ENCODE measurements at places on chromosomes 3 and 15.
A peak's percentile ranks its signal among the peaks of the same experiment; 100 is the strongest.

- no peak for DNase-seq
These were observed 82.2 kb upstream of the BOC start for GRCh38 chr3:113129168-113129567.

DNA sequence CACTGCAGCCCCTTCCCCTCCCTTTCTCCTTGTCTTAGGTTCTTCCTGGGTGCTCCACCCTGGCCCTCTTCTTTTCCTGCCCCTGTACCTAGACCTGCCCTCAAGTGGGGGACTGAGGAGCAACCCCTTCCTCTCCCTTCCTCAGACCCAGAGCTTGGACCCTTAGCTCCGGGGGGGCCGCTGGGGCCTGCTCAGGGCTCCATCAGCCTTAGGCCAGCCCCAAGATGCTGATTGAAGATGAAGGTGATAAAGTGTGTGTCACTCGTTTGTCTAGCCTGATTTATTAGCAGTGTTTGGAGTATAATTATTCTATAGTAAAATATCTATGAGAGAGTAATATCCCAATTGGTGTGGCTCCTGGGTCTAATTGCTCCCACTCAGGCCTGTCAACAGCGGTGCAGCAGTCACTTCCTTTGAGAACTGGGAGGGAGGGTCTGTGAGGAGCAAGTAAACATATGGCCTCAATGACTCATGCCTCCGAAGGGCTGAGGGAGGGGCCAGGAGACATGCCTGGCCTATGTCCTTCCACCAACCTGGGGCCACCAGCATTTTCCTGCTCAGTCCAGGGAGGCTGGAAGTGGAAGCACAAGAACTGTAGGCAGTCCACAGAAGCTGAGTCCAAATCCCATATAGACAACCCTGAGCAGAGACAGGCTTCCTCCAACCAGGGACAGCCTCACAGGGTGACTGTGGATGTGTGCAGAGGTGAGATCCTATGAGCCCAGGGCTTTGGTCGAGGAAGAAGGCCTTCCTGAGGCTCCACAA is 123.2 kb downstream of the DNAJB8 start:
- DNase-seq: no peak

DNA sequence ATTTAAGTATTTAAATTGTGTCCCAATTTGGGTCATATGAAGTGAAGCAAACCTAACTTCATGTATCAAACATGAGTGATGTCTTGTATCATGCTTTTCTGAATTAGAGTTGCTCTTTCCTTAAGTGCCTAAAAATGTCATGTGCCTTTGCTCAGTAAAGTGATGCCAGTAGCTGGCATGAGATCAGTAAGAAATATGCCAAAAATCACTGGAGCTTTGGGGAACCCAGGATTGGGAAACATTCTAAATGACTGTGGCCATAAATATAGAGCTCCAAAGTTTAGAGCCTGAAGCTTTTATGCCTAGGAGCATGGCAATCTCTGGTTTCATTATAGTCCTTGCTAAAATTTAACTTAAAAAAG is 33.8 kb downstream of the RBMS3 start:
- no peak for DNase-seq

GRCh38 chr3:58355179-58355578 is 22.5 kb downstream of the PXK start:
- DNase-seq: peak; percentile 79

DNA sequence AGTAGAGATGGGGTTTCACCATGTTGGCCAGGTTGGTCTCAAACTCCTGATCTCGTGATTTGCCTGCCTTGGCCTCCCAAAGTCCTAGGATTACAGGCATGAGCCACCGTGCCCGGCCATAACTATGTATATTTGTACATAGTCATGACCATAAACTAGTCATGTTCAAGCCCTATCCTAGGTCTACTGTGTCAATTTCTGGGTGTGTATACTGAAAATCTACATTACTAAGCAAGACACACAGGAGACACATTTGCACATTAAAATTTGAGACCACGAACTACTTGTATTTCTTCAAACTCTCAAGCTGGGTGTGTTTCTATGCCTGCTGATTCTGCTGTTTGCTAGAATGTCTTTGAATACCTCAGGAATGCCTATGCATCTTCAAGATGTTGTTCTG is 451.3 kb upstream of the MCTP2 start:
- DNase-seq: no peak

- no peak for DNase-seq
These were observed 630.1 kb downstream of the MAGI1 start for GRCh38 chr3:65408531-65409175.

GRCh38 chr3:4493014-4493940 is at the start of gene ITPR1:
Gene ITPR1 (plus strand): TSS chr3:4493348. CDS start chr3:4516492, 23,144 bp downstream.
- peak; percentile 99 for DNase-seq

GRCh38 chr15:62059108-62059815 is 985 bp downstream of the VPS13C start:
- no peak for DNase-seq

GRCh38 chr15:61070111-61070901 is 158.8 kb downstream of the RORA start:
- no peak for DNase-seq

GRCh38 chr3:31533169-31534064 is 692 bp downstream of the STT3B start:
- peak; percentile 68 for DNase-seq

DNA sequence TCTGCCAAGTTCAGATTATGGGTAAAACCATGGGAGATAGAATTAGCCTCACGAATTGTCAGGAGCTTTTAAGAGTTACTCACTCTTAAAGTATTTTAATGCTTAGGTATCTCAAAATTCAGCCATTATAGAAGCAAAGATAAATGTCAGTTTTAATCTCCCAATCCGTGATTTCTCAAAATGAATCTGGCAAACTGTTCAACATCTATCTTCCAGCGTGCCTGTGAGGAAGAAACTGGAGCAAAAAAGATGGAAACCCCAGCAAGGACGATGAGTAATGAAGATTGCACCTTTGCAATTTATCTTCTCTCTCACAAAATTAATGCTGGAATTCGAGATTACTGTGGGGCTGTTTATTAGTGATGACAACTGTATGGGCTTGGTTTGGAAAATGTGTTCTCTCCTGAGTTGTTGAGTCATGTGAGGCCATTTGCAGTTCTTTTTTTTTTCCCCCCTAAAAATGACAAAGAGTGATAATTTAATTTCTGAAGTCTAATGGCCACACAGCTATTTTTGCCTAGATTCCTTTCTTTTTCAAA is 70.5 kb downstream of the PYDC2 start:
- no peak for DNase-seq

DNA sequence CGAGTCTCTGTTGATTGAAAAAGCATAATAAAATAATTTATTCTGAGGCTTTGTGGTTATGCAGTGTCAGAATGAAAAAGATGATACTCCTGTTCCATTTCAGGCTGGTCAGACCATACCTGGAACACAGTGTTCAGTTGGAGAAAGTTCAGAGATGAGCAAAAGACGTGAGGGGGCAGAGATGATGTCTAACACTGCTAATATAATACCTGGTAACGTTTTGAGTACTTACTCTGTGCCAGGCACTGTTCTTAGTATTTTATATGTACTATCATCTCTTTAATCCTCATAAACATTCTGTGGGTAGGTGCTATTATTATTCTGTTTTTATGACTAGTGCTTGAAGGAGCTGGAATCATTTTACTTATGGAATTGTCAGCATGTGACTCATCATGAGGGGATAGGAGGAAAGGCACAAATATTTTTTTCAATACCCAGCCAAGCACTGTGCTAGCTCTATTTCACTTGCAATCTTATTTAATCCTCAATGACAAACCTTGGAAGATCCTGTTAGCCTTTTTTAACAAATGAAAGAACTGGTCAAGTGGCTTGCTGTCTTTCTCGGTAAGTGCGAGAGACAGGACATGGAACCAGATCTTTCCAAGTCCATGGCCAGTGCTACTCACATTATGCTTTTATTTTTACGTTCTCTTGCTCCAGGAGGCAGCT is 31.8 kb downstream of the IQGAP1 start:
- no peak for DNase-seq

GRCh38 chr3:172646439-172647015 is 64.3 kb downstream of the NCEH1 start:
- DNase-seq: no peak

- no peak for DNase-seq
These were observed 196.4 kb upstream of the SLC24A5 start for GRCh38 chr15:47924381-47924780.

DNA sequence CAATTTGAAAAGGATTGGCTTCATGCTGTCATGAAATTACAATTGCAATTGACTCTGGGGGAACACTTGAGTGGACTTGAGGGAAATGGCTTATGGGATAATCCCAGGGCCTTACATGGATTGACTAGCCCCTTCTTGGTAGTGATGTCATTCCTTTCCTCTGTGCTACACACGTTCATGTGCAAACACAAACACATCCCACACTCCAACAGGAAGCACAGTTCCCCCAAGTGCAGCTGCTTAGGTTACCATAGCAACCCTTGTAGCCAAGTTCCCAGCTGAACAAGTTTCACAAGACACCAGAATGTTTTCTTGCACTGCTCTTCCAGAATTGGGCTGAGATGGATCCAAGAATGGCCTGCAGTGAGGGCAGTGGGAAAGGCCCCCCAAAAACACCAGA is 217.0 kb downstream of the ZNF621 start:
- DNase-seq: peak; percentile 80

- DNase-seq: no peak
These were observed 33.5 kb upstream of the ALPK3 start for GRCh38 chr15:84783493-84784251.

DNA sequence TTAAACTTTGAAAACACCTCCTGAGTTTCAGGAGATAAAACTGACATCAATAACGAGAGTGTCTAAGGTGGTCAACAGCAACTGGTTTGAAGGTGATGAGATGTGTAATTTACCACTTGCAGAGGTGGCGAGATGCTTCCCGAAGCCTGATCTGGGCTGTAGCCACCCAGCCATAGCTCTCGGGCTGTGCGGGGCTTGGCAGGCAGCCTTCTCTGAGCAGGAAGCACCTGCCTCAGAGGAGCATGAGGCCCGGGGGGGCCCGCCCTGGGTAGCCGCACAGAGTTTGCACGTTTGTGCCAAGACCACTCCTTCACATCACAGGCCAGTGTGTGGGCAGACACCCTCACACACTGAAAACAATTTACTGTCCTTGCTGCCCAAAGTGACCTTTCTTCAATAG is 220.3 kb downstream of the CACNA2D3 start:
- DNase-seq: no peak

DNA sequence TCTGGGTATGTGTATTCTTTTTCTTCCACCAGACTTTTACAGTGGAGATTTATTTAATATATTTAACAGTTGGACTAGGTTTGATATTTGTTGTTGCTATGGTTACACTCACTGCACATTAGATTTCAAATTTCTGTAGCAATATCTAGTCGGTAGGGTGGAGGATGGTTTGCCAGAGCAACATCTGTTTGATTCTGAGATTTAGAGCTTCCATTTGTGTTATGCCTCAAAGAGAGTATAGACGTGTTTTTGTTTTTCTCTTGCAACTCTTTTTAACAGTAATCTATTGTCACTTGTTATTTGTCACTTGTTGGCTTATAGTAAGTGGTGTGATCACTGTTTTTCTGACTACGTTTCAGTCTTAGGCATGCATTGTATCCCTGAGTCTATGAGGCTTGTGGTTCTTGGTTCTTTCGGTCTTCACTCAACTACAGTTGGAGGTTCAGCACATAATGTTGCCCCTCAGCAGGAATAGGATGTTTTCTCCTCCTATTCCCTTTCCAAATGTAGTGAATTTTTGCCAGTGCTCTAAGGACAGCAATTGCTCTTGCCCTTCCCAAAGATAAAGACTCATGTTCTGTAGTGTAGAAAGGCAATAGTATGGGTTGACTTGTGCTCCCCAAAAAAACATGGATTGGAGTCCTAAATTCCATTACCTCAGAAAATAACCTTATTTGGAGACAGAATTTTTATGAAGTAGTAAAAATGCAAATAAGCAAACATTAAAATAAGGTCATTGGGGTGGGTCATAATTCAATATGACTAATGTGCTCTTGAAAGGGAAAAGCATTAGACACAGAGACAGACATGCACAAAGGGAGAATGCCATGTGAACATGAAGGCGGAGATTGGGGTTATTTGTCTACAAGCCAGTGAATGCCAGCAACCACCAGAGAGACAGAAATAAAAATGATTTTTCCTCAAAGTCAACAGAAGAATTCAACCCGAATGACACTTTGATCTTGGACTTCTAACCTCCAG is 692.1 kb downstream of the DIPK2A start:
- no peak for DNase-seq

DNA sequence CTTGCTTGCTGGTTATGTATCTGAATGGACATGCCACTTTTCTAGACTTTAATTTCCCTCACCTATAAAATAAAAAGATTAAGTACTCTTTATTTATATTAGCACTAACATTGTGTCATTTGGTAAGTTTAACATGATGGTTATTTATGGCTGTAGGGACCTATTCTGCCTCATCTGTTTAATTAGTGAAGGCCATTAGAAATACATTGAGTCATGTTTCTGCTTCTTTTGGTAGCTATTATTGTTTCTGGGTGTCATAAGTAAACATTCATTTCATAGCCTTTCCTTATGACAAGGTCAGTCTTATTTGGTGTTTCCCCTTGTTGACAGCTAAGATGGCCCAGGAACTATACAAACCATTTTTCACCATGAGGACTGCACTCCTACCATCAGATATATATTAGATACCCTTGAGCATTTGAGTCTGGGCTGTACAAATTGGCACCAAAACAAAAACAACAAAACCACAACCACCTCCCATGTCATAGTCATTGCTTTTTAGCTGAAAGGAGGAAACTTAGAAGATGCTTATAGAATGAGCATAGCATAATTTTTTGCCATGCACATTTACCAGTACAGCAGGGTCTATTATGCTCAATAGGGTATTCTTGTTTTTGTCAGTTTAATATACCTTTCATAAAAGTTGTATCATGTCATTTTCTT is 39.3 kb downstream of the SRP14 start:
- no peak for DNase-seq

DNA sequence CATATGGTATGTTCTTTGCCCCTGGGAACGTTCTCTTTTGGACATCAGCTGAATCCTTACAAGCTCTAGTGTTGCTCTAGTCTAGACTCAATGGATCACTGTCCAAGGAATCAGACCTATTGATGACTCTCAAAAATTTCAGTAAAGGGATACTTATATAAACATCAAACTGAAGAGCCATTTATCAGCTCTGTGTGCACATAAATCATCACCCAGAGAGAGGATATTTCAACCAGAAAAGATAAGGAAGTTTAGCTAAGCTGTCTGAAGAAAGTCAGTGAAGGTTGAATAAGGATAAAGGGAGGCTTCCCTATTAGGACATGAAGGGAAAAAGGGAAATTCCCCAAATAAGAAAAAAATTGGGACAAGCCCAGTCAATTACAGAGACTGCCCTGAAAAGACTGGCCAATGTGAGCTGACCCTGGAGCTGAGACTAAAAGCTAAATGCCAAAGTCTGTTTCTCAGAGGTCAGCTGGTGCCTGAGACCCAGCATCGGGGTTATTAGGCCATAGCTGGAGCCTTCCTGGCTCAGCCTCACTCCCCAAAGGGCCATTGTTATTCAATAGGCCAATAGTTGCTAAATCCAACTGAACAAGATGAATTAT is 424.1 kb upstream of the THBS1 start:
- no peak for DNase-seq

Data from suppressor macrophage (primary cell).